Upper lobe of left lung (tissue), 6 donors: ENCODE measurements at places on chromosomes 6 and 20. TPM values are rescaled to one million over a fixed set of nuclear protein-coding genes. Genes with fewer than 3 reads are reported as not detected.

GRCh38 chr6:40933864-40934263 lies 105.2 kb downstream of the UNC5CL start:
- DNase-seq: no peak
- no peak overlapping the region for H3K4me3 ChIP-seq
- no peaks in the 10 kb centered on the region for H3K27me3 ChIP-seq
- no peaks in the 10 kb centered on the region for H3K36me3 ChIP-seq
- H3K27ac ChIP-seq: no peak overlapping the region

DNA sequence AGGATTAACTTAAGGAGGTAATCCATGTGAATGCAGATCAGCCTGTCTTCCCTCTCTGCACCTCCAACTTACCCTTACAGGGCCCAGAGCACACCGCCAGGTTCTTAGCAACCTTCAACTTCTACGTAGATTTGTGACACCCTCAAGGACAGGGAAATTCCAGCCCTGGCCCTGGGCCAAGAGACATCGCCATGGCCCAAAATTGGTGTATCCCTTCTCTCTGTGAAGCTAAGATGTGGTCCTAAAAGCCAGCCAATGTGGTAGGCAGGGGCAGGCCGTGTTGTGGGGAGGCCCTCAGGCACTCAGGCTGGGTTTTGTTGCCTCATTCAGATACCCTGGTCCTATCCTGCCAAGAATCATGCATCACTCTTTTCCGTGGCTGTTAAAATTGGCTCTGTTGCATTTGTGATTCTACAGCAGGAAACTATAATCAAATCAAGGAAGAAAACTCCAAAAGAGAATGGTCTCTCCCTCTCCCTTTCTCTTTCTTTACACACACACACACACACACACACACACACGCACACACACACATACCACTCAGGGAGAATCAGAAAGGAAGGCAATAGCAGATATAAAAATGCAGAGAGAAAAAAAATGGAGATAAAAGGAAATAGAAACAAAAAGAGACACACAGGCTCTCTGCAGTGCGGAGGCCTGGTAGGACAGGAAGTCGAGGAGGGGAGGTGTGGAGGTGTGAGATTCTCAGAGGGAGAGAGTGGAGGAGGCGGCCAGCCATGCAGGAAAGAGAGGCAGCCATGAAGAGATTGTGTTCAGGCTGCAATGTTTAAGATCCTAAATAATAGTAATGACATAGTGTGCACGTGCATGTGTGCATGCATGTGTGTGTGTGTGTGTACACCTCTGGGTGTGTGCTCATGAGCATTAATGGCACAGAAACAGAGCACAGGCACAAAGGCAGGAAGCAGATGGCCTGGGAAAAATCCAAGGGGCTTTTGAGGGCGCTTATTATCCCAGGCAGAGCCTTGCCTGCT lies 201.8 kb upstream of the LRFN2 start:
- H3K4me3 ChIP-seq: no peak overlapping the region
- H3K27me3 ChIP-seq: no peaks in the 10 kb centered on the region
- no peaks in the 10 kb centered on the region for H3K36me3 ChIP-seq
- DNase-seq: no peak

- H3K27me3 ChIP-seq: no peaks in the 10 kb centered on the region
- H3K4me3 ChIP-seq: no peak overlapping the region
- no peaks in the 10 kb centered on the region for H3K4me1 ChIP-seq
- DNase-seq: no peak
Measured at GRCh38 chr6:1558388-1558787, 51.3 kb upstream of the FOXC1 start.

- H3K27ac ChIP-seq: no peak overlapping the region
- H3K4me3 ChIP-seq: no peak overlapping the region
- H3K27me3 ChIP-seq: no peaks in the 10 kb centered on the region
- H3K4me1 ChIP-seq: no peaks in the 10 kb centered on the region
- DNase-seq: no peak
- no peaks in the 10 kb centered on the region for H3K36me3 ChIP-seq
Measured at GRCh38 chr6:47714802-47715201, 16.4 kb downstream of the ADGRF4 start.

GRCh38 chr6:150129616-150130505 lies 13.0 kb upstream of the PPP1R14C start:
- no peak for DNase-seq
- no peak overlapping the region for H3K27ac ChIP-seq
- H3K36me3 ChIP-seq: no peaks in the 10 kb centered on the region
- no peaks in the 10 kb centered on the region for H3K4me1 ChIP-seq

The PAK5 gene
- 0.17 TPM for total RNA-seq

The RFX6 gene
- total RNA-seq: not detected

DNA sequence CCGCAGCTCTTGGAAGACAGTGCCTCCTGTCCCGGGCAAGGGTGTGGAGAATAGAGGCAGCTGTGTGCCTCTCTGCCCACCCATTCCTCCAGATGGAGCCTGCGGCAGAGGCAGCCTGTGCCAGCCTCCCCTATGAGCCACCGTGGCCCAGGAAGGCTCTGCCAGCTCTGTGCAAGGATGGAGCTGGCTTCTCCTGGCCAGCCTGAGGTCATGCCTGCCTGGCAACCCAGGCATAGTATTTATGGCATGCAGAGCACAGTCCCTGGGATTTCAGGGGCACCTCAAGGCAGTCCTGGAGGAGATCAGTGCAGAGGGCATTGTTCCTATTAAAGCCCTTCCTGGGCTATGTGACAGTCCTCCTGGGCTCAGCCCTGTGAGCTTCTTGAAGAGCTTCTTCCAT lies 1.5 kb downstream of the EPB41L1 start:
- H3K27me3 ChIP-seq: no peaks in the 10 kb centered on the region
- peaks cover 8% of the 10 kb centered on the region for H3K4me1 ChIP-seq
- H3K27ac ChIP-seq: no peak overlapping the region
- no peaks in the 10 kb centered on the region for H3K36me3 ChIP-seq

- no peaks in the 10 kb centered on the region for H3K36me3 ChIP-seq
- DNase-seq: no peak
- peaks cover 35% of the 10 kb centered on the region for H3K4me1 ChIP-seq
- H3K4me3 ChIP-seq: no peak overlapping the region
- H3K27me3 ChIP-seq: no peaks in the 10 kb centered on the region
- peak overlapping the region; percentile 78 for H3K27ac ChIP-seq
Measured at GRCh38 chr6:33373960-33374910, 17.4 kb upstream of the KIFC1 start.

DNA sequence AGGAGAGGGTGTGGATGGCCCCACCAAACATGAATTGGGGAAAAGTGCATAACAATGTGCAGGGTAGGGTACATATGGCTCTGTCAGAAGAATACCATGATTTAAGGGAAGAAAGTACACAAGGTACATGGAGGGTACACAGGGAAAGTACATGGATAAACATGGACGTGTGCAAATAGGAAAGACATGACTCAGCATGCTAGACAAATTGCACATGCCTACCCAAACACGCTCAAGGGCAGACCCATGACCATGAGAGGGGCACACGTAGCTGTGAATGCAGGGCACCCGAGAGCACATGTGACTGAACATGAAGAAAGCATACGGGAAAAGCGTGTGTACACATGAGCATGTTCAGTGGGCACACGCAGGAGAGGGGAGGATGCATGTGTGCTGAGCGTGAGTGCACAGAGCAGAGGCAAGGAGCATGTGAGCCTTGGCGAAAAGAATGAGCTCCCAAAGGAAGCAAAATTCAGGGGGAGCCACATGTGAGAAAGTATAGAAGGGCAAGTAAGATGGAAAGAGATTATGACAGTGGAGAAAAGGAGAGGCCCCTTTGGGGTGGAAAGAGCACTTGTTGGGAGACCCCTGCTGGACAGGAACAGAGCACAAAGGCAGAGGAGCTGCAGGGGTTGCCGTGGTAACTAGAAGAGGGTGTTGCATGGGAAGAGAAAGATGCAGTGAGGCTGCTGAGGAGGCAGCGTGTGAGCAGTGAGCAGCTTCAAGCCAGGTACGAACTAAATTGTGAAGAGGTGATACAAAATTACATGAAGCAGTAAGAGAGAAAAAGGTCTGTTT lies 17.8 kb downstream of the OR2H2 start:
- H3K4me1 ChIP-seq: no peaks in the 10 kb centered on the region
- no peaks in the 10 kb centered on the region for H3K36me3 ChIP-seq
- H3K27ac ChIP-seq: no peak overlapping the region
- DNase-seq: no peak
- no peaks in the 10 kb centered on the region for H3K27me3 ChIP-seq
- no peak overlapping the region for H3K4me3 ChIP-seq

The NR2E1 gene
- not detected for total RNA-seq

GRCh38 chr6:25713824-25714223 lies 40.7 kb upstream of the SLC17A4 start:
- H3K27ac ChIP-seq: no peak overlapping the region
- H3K4me3 ChIP-seq: no peak overlapping the region
- H3K27me3 ChIP-seq: no peaks in the 10 kb centered on the region
- no peak for DNase-seq

The PLA2G7 gene
- 3.4 TPM for total RNA-seq

- peaks cover 13% of the 10 kb centered on the region for H3K4me1 ChIP-seq
- H3K27ac ChIP-seq: no peak overlapping the region
- no peak overlapping the region for H3K4me3 ChIP-seq
- peaks cover 7% of the 10 kb centered on the region for H3K27me3 ChIP-seq
- no peak for DNase-seq
- H3K36me3 ChIP-seq: no peaks in the 10 kb centered on the region
Measured at GRCh38 chr20:35603695-35604448, 11.8 kb upstream of the SPAG4 start.

GRCh38 chr20:44497761-44498160 lies 22.1 kb downstream of the TTPAL start:
- no peak overlapping the region for H3K27ac ChIP-seq
- no peak overlapping the region for H3K4me3 ChIP-seq
- H3K4me1 ChIP-seq: peaks cover 3% of the 10 kb centered on the region

DNA sequence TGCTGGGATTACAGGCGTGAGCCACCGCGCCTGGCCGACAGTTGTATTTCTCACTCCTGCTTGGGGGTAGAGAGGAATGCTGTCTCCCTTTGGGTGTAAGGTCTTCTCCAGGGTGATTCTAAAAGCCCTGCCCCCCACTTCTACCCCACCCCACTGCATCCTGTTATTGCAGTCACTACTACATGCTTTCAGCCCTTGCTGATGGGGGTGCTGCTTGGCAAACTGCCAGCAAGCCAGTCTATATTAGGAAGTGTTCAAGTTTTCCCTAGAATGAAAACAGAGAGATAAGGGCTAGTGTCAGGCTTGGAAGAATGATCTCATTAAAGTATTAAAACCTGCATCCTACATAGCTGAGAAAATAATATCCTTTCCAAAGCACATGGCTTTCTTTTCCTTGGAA lies 31.3 kb downstream of the TTI1 start:
- no peaks in the 10 kb centered on the region for H3K4me1 ChIP-seq
- DNase-seq: no peak
- H3K36me3 ChIP-seq: peaks cover 48% of the 10 kb centered on the region
- H3K27ac ChIP-seq: no peak overlapping the region
- no peaks in the 10 kb centered on the region for H3K27me3 ChIP-seq
- H3K4me3 ChIP-seq: no peak overlapping the region

The APCDD1L gene
- total RNA-seq: not detected

GRCh38 chr20:11849976-11850670 lies 67.6 kb upstream of the BTBD3 start:
- no peaks in the 10 kb centered on the region for H3K27me3 ChIP-seq
- H3K36me3 ChIP-seq: no peaks in the 10 kb centered on the region
- no peaks in the 10 kb centered on the region for H3K4me1 ChIP-seq
- no peak for DNase-seq
- no peak overlapping the region for H3K27ac ChIP-seq
- H3K4me3 ChIP-seq: no peak overlapping the region

The GNAS gene
- 910 TPM for total RNA-seq

The CRYBG1 gene
- total RNA-seq: 35.1 TPM

- H3K4me3 ChIP-seq: peak overlapping the region; percentile 90
- H3K36me3 ChIP-seq: peaks cover 35% of the 10 kb centered on the region
- H3K4me1 ChIP-seq: peaks cover 18% of the 10 kb centered on the region
- H3K27ac ChIP-seq: peak overlapping the region; percentile 95
- DNase-seq: peak; percentile 36
Measured at GRCh38 chr20:62123450-62124118, 1.3 kb downstream of the LSM14B start.

The BPIFA1 gene
- 2.2 TPM for total RNA-seq

DNA sequence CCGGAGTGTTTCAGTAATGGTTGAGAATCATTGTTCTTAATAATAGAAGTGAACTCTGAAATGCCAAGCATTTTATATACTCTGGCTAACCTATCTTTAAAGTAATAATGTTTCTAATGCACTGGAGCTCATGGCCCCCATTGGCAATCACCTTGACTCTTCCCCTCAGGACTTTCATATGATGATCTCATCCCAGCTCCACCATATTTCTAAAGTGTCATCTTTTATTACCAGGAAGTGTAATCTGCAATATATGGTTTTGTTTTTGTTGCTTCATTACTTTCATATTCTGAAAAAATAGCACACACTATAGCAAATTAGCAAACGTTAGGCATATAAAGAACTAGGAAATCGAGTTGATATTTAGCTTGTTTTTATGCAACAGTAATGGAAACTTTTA lies 60.3 kb downstream of the TULP4 start:
- H3K36me3 ChIP-seq: no peaks in the 10 kb centered on the region
- no peak overlapping the region for H3K4me3 ChIP-seq
- H3K27me3 ChIP-seq: no peaks in the 10 kb centered on the region
- H3K27ac ChIP-seq: no peak overlapping the region
- H3K4me1 ChIP-seq: no peaks in the 10 kb centered on the region
- no peak for DNase-seq

DNA sequence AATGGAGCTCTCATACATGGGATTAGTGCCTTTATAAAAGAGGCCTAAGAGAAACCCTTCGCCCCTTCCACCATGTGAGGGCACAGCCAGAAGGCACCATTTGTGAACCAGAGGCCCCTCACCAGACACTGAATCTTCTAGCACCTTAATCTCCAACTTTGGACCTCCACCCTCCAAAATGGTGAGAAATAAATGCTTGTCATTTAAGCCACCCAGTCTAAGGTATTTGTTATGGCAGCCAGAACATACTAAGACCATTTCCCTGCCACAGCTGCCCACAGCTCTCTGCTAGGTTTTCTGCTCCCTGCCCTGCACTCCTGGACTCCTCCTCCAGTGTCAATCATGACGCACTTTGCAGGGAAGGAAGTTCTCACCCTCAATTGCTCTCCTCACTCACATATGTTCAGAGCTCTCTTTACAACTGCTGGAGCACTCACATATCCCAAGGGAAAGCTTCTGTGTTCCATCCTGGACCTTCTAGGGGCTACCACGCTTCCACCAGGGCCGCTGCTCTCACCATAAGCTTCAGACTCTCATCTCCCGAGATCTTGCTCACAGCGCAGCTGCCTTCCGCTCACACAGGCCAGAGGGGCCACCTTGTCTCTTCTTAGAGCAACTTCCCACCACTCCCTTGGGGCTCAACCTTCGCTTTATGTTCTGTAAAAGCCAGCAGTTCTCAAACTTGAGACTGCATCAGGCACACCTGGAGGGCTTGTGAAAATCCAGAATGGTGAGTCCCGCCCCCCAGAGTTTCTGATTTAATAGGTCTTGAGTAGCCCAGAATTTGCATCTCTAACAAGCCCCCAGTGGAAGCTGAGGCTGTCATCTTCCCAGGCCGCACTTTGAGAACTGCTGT lies 1.6 kb upstream of the LY86 start:
- H3K4me3 ChIP-seq: no peak overlapping the region
- H3K27me3 ChIP-seq: no peaks in the 10 kb centered on the region

- no peaks in the 10 kb centered on the region for H3K27me3 ChIP-seq
- peaks cover 57% of the 10 kb centered on the region for H3K4me1 ChIP-seq
- peaks cover 7% of the 10 kb centered on the region for H3K36me3 ChIP-seq
- H3K4me3 ChIP-seq: peak overlapping the region; percentile 11
Measured at GRCh38 chr20:63738687-63739129, 868 bp upstream of the SLC2A4RG start.

GRCh38 chr6:23620911-23621401 lies 505.1 kb upstream of the NRSN1 start:
- H3K36me3 ChIP-seq: no peaks in the 10 kb centered on the region
- DNase-seq: no peak
- no peaks in the 10 kb centered on the region for H3K4me1 ChIP-seq
- no peak overlapping the region for H3K27ac ChIP-seq

- DNase-seq: no peak
- no peaks in the 10 kb centered on the region for H3K27me3 ChIP-seq
- H3K4me1 ChIP-seq: no peaks in the 10 kb centered on the region
- no peak overlapping the region for H3K27ac ChIP-seq
- no peak overlapping the region for H3K4me3 ChIP-seq
Measured at GRCh38 chr6:15816661-15817060, 153.8 kb upstream of the DTNBP1 start.
